B cell (primary cell): ENCODE measurements at places on chromosomes 16 and 17. TPM values are rescaled to one million over a fixed set of nuclear protein-coding genes. Genes with fewer than 3 reads are reported as not detected.

The MSLN gene
- total RNA-seq = not detected in 2 replicates

The KRT24 gene
- not detected in 2 replicates for total RNA-seq

The GEMIN4 gene
- total RNA-seq = 25.6 and 26.6 TPM in 2 replicates

The CTRB1 gene
- not detected in 2 replicates for total RNA-seq

The GNAO1 gene
- 3.7 and 5.1 TPM in 2 replicates for total RNA-seq

DNA sequence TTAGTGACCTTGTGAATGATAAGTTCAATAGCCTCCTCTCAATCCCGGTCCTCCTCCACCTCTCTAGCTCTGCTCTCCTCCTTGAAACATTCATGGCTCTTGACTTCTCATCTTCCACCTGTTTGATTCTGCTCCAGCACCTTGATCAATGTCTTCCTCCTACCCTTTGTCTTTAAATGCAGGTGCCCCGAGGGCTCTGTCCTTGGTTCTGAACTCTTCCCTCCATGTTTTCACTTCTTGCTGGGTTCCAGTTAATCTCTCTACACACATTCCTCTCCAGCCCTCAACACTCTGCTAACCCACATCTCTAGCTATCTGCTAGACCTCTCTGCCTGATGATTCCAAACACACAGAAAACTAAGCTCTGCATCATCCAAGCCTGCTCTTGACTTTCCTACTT lies 13.4 kb downstream of the CD300E start:
- no peak for DNase-seq

DNA sequence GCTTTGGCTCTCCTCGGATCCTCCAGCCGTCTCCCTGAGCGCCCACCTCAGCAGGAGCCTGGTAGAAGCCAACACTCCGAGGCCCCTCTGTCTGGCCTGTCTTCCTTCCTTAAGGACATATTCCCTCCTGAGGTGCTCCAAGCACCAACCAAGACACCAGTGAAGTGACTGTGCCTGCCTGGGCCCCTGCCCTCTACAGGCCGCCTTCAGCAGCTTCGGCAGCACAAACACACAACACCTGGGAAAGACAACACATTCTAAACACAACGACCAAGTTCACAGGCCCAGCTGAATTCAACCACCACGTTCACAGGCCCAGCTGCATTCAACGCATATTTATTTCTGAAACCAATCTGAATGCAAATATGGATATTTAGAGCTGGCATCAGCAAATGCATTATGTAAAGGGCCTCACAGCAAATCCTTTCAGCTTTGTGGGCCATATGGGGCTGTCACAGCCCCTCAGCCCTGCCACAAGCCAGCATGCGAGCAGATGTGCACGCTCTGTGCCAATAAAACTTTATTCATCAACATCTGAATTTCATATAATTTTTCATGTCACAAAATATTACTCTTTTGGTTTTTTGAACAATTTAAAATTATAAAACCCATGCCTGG lies 12.2 kb downstream of the GALNS start:
- DNase-seq = no peak

DNA sequence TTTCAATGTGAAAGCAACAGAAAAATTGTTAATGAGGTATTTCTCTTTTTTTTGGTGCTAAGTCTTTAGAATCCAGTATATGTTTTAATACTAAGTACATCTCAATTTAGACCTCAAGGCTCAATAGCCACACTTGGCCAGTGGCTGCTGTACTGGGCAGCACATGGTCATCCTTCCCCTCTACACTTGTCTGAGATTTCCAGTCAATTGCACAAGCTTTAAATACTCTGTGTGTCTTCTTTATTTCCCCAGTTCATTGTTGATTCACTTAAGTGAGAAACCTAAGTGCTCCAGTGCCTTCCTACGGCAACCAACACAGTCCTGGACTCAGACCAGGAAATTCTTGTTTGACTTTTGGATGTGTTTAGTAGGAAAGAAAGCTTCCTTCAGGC lies 62.2 kb downstream of the TNRC6C start:
- no peak for DNase-seq

DNA sequence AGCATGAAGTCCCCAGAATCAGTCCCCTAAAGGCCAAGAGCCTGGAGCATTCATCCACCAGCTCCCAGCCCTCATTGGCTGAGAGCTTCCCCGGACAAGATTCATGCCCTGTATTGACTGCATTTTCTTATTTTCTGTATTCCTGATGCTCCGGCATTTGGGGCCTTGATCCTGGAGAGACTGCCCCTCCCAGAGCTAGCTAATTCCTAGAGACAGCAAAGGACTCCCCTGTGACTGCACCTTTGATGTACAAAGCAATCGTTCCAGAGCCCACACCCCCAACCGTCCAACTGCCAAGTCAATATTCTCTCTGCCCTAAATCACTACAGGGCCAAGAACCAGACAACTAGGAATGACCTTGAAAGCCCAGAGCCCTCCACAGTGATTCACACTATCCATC lies 93.4 kb upstream of the CDH5 start:
- DNase-seq = no peak

- no peak for DNase-seq
Observed at GRCh38 chr16:24116046-24116776, 139.9 kb upstream of the CACNG3 start.

- no peak for DNase-seq
Observed at GRCh38 chr16:1793578-1794220, at the start of gene IGFALS. Gene IGFALS (minus strand): TSS chr16:1793705. CDS start chr16:1793652, 53 bp downstream.

DNA sequence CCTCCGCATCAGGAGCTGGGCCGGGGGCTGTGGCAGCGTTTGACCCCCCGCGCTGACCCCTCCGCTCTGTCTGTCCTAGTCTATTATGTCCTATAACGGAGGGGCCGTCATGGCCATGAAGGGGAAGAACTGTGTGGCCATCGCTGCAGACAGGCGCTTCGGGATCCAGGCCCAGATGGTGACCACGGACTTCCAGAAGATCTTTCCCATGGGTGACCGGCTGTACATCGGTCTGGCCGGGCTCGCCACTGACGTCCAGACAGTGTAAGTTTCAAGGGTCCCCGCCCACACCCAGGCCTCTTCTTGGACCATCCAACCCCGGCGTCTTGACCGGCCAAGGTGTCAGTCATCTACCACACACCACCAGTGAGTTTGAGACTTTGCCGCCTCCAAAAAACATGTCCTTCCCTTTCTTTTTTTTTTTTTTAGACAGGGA lies 548 bp downstream of the PSMB3 start:
- no peak for DNase-seq

- DNase-seq = no peak
Observed at GRCh38 chr17:10549096-10549842, at the start of gene MYH2. Gene MYH2 (minus strand): TSS chr17:10549658. CDS start chr17:10547920, 1,738 bp downstream.

DNA sequence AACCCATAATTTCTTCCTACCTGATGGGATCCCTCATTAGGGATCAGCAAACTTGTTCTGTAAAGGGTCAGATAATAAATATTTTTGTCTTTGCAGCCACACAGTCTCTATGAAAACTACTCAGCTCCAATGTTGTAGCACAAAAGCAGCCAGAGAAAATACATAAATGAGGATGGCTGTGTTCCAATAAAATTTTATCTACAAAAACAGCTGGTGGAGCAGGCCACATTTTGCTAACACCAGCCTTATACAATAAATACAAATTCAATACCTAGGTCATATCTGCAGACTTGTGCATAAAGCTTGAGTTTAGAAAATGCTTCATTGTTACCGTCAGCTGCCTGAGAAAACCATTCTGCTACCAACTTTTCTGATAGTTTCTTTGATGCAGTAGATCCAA lies 38.4 kb upstream of the INTS2 start:
- no peak for DNase-seq

- no peak for DNase-seq
Observed at GRCh38 chr16:3495176-3495575, at the start of gene C16orf90. Gene C16orf90 (minus strand): TSS chr16:3495489. CDS start chr16:3495421, 68 bp downstream.

DNA sequence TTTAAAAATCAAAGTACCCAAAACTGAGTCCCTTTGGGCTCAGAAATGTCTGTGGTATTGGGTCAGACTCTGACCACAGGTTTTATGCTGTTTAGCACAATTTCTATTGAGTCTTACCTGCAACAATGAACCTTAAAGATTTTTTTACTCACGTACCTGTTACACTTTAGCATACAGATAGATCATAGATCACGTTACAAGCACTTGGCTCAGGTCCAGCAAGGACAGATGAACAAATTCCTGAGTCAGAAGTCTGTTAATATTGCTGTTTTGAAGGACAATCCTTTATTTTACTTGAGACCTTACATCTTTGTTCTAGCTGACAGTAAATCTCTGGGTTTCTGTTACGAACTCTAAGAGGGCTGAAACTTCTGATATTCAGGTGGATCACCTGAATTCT lies 12.8 kb downstream of the SLC7A6OS start:
- DNase-seq = no peak

DNA sequence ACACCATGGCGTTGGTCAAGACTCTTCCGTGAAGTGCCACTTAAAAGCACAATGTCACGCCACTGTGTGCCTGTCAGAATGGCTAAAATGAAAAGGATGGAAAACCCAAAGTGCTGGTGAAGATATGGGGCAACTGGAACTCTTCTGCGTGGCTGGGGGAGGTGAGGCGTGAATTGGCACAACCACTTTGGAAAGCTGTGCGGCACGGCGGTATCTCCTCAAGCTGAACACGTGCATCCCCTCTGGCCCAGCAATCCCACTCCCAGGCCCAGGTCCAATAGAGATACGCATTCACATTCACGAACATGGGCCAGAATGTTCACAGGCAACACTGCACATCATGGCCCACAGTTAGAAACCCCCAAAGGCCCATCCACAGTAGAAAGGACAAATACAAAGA lies 8.9 kb downstream of the DUSP3 start:
- no peak for DNase-seq

DNA sequence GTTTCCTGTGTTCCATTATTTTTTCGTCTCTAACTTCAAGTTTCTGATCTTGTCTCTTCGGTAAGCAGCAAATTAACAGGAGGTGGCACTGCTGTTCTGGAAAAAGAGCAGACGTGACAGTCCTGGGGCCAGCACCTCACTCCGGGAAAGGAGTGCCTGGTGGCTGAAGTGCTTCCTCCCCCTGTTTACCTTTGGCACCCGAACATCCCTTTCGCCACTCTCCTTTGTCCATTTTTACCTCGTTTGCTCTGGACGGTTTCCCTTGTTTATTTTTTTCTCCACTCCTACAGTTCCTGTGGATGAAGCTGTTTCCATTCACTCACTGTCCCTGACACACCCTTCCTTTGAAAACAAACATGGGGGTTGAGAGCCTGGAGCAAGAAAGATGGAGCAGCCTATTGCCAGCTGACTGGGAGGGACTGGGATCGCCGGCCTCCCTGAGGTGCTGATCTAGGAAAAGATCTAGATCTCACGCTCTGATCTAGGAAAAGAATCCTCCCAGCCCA lies 12.6 kb downstream of the SAP30BP start:
- no peak for DNase-seq

- DNase-seq = no peak
Observed at GRCh38 chr16:85078226-85078625, 34.0 kb downstream of the CIBAR2 start.

- no peak for DNase-seq
Observed at GRCh38 chr17:64357191-64357981, 33.3 kb downstream of the PECAM1 start.

DNA sequence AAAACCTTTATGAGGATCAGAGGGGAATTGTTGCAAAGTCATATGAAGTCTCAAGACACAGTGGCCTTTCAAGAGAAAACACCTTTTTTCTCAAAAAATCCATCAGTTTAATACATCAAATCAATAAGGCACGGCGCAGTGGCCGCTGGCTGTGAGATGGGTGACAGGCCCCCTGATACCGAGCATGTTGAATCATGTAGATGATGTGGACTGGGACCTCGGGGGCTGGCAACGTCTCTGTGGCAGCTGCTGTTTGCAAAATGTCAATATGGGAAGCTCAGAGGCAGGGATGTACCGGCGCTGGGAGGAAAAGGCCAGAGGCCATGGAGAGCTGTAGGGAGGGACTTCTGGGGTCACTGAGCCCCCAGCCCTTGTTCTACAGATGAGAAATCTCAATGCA lies 169.1 kb downstream of the GSG1L start:
- DNase-seq = no peak

GRCh38 chr16:3133844-3134243 lies 985 bp upstream of the ZNF213 start:
- peak; percentile 33 for DNase-seq

DNA sequence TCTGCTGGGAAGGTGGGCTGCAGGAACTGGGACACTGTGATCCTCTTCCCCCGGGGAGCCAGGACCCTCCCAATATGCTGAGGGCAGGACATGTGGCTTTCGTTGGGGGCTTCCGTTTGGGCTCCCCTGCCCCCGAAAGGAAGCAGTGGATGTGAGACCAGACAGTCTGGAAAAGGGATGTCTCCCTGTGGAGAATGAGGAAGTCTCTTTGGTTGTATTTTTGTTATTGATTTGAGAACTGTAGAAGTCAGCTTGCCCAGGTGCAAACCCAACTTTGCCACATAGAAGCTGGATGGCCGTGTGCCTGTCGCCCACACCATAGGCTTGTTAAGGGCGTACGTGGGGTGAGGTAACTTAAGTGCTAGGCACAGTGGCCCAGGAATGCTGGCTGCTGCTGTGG lies 18.8 kb downstream of the LLGL2 start:
- DNase-seq = no peak

GRCh38 chr16:1932050-1933028 lies 10.7 kb downstream of the MSRB1 start:
- DNase-seq = no peak

- DNase-seq = no peak
Observed at GRCh38 chr16:67388191-67388590, 5.1 kb downstream of the TPPP3 start.

DNA sequence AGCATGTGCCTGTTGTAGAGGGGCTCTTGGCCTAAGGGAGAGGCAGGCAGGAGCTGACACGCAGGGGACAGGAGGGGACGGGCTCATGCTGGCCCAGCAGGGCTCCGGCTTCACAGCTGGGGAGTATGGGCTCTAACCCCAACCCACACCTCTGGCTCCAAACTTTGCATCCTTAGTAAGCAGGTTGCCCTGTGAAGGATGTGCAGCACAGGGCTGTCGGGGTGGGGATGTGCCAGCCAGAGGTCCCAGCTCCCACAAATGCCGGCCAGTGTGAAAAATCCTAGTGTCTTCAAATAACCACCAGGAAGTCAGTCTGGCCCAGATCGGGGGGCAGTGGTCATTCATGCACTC lies 14.0 kb upstream of the FAM83G start:
- no peak for DNase-seq

DNA sequence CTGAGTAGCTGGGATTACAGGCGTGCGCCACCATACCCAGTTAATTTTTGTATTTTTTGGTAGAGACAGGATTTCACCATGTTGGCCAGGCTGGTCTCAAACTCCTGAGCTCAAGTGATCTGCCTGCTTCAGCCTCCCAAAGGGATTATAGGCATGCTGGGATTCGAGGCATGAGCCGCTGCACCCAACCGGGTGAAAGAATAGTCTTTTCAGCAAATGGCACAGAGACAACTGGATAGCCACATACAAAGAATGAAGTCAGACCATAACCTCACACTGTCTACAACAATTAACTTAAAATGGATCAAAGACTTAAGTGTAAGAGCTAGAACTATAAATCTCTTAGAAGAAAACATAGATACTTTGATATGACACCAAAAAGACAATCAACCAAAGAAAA lies 67.6 kb downstream of the TBC1D16 start:
- DNase-seq = no peak

- DNase-seq = no peak
Observed at GRCh38 chr16:75676909-75677308, at the start of gene CPHXL2. Gene CPHXL2 (minus strand): TSS chr16:75677009. CDS start chr16:75676999, 10 bp downstream.
